ENCODE measurements at places on chromosomes 5 and 9.

- no peak for DNase-seq
Observed at GRCh38 chr5:169917500-169917899, 62.8 kb downstream of the INSYN2B start.

GRCh38 chr5:169248996-169249395 is 51.9 kb downstream of the SLIT3 start:
- no peak for DNase-seq

GRCh38 chr9:36306471-36307306 is 48.4 kb upstream of the GNE start:
- no peak for DNase-seq

GRCh38 chr9:133869674-133870405 is 122.3 kb downstream of the VAV2 start:
- no peak for DNase-seq

- DNase-seq, result no peak
Observed at GRCh38 chr5:24320643-24321042, 324.1 kb downstream of the CDH10 start.

DNA sequence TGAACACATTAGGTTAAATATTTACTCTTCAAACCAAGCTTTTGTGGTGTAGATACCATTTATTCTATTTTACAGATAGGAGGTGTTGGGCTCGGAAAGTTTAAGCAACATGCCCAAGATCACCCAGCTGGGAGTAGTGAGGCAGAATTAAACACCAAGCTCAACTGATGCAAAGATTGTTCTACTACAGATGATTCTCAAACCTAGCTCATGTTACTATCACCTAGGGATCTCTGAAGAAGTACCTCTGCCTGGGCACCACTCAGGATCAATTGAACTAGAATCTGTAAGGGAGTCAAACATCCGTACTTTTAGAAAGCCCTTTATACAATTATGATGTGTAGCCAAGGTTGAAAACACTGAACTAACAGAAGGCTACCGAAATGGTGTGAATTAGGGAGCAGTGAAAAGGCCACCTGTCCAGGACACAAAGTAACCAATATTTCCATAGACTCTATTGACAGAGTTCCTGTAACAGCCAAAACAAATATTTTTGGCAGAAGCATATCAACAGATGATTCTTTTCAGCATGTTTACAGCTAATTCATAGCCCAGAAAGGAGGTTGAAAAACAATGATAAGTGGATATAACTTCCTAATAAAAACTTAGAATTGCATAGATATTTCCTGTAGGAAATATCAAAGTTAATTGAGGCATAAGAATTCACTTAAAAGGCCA is 158.5 kb upstream of the PTGER4 start:
- DNase-seq, result no peak

DNA sequence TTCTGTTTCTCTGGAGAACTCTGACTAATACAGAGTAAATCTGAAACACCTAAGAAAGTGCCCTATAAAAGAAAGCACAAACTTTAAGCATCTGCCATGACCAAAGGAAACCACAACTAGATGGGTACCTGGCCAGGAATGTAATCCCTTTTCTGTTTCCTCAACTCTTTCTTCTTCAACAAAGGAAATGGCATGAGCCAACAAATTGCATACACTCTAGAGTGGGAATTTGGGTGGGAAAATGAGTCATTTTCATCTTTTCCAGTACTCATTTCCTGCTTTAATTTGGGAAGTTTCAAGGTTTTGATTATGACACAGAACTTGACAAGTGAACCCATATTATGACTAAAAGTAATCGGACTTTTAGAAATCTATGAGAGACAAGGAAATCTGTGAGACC is 349.2 kb upstream of the RORB start:
- DNase-seq, result no peak

- no peak for DNase-seq
Observed at GRCh38 chr5:160423099-160423498, 1.4 kb downstream of the PTTG1 start.

- DNase-seq, result no peak
Observed at GRCh38 chr9:88388886-88389605, 802 bp downstream of the SPIN1 start.

Measured in T-helper 22 cell (primary cell).